ENCODE measurements at places on chromosomes 5 and 9.
A peak's percentile ranks its signal among the peaks of the same experiment; 100 is the strongest.

GRCh38 chr9:122228568-122229484 is at the start of gene LHX6:
Gene LHX6, minus strand, starts transcription at chr9:122228957. Its CDS starts 217 bp downstream, at chr9:122228740.
- DNase-seq: peak; percentile 49
- peaks cover 89% of the 10 kb centered on the region for H3K27me3 ChIP-seq
- no peak within 1 kb of the TSS for H3K27ac ChIP-seq
- H3K4me1 ChIP-seq: peaks cover 8% of the 10 kb centered on the region
- H3K36me3 ChIP-seq: no peaks in the 10 kb centered on the region

DNA sequence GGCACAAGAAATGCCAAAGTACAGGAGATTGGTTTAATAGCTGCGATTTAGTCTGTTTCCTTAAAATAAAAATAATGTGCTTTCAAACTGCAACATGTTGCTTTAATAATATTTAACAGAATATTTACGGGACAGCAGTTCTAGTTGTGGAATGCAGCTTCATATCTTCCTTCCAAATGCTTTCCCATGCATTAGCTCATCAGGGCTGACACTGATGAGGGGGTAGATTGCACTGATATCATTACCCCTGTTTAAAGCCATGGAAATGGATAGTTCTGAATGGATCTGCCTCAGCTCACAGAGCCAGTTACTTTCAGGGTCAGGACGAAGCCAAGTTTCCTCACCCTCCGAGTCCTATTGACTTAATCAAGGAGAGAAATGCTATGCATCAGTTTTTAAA is 93.2 kb upstream of the OSMR start:
- no peak for DNase-seq
- H3K4me1 ChIP-seq: peaks cover 17% of the 10 kb centered on the region
- no peaks in the 10 kb centered on the region for H3K27me3 ChIP-seq

GRCh38 chr5:132662925-132663770 is 5.2 kb downstream of the IL13 start:
- H3K4me1 ChIP-seq: no peaks in the 10 kb centered on the region
- H3K4me3 ChIP-seq: no peak overlapping the region
- H3K27ac ChIP-seq: no peak overlapping the region

- H3K4me1 ChIP-seq: peaks cover 31% of the 10 kb centered on the region
- H3K36me3 ChIP-seq: no peaks in the 10 kb centered on the region
- no peak overlapping the region for H3K27ac ChIP-seq
These were observed 149.5 kb upstream of the PHYKPL start for GRCh38 chr5:178381921-178382695.

- H3K27ac ChIP-seq: no peak overlapping the region
- H3K4me1 ChIP-seq: peaks cover 2% of the 10 kb centered on the region
These were observed 64.2 kb downstream of the KLF4 start for GRCh38 chr9:107425101-107426025.

GRCh38 chr5:34053133-34053532 is 10.1 kb upstream of the C1QTNF3 start:
- no peaks in the 10 kb centered on the region for H3K27me3 ChIP-seq
- no peak for DNase-seq
- H3K4me1 ChIP-seq: peaks cover 5% of the 10 kb centered on the region
- H3K36me3 ChIP-seq: peaks cover 3% of the 10 kb centered on the region
- no peak overlapping the region for H3K4me3 ChIP-seq
- H3K27ac ChIP-seq: no peak overlapping the region

- no peaks in the 10 kb centered on the region for H3K27me3 ChIP-seq
- no peaks in the 10 kb centered on the region for H3K36me3 ChIP-seq
- H3K4me1 ChIP-seq: peaks cover 37% of the 10 kb centered on the region
These were observed 88.3 kb upstream of the COL5A1 start for GRCh38 chr9:134553061-134553891.

DNA sequence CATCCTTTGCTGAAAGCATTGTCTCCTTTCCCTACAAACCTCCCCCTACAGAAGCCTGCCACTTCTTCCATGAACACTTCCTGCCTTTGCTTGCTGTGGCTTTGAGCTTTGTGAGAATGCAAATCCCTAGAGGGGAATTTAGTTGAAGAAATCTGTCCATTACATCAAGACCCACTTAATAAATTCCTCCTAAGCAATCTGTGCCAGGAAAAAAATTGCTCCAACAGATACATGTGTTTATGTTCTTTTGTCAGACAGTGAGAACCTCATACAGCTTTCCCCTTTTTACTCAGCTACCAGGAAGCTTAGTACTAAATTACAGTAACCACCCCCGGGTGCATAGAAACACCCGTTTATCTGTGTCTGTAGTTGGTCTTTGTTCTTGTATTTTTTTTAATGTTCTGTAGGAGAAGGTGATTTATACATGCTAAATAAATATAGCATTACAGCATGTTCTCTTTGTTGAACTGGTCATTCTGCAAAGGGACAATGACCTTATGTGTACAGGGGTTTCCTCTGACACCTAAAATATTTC is 43.9 kb downstream of the SH3TC2 start:
- no peaks in the 10 kb centered on the region for H3K27me3 ChIP-seq
- H3K27ac ChIP-seq: no peak overlapping the region
- H3K4me1 ChIP-seq: peaks cover 2% of the 10 kb centered on the region
- no peak overlapping the region for H3K4me3 ChIP-seq
- no peaks in the 10 kb centered on the region for H3K36me3 ChIP-seq

GRCh38 chr5:122332599-122333555 is 20.8 kb downstream of the SNCAIP start:
- no peak for DNase-seq
- no peak overlapping the region for H3K27ac ChIP-seq
- no peaks in the 10 kb centered on the region for H3K27me3 ChIP-seq
- no peak overlapping the region for H3K4me3 ChIP-seq
- H3K36me3 ChIP-seq: no peaks in the 10 kb centered on the region

GRCh38 chr5:132460846-132461568 is 29.6 kb downstream of the IRF1 start:
- peaks cover 4% of the 10 kb centered on the region for H3K36me3 ChIP-seq
- peaks cover 13% of the 10 kb centered on the region for H3K4me1 ChIP-seq
- H3K4me3 ChIP-seq: no peak overlapping the region
- DNase-seq: no peak
- H3K27me3 ChIP-seq: no peaks in the 10 kb centered on the region

GRCh38 chr5:103243665-103244064 is 14.9 kb upstream of the MACIR start:
- H3K27me3 ChIP-seq: peaks cover 2% of the 10 kb centered on the region
- no peaks in the 10 kb centered on the region for H3K4me1 ChIP-seq
- no peak for DNase-seq
- no peak overlapping the region for H3K27ac ChIP-seq

DNA sequence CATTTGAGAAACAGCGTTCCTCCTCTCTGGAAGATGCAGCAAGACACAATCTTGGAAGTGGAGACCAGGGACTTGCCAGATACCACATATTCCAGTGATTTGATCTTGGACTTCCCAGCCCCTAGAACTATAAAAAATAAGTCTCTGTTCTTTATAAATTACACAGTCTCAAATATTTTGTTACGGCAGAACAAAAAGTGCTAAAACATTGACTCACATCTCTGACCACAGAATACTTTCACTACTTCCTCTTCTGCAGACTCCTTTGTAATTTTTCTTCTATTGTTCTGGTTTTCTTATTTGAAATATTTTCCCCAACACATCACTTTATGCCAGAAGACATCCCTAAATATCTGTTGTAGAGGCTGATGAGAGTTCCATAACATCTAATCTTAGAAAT is 706.1 kb upstream of the CDH18 start:
- no peaks in the 10 kb centered on the region for H3K36me3 ChIP-seq
- no peak for DNase-seq
- H3K27ac ChIP-seq: no peak overlapping the region
- no peaks in the 10 kb centered on the region for H3K4me1 ChIP-seq
- H3K27me3 ChIP-seq: no peaks in the 10 kb centered on the region

- peaks cover 3% of the 10 kb centered on the region for H3K27me3 ChIP-seq
- H3K27ac ChIP-seq: no peak overlapping the region
- no peak overlapping the region for H3K4me3 ChIP-seq
- H3K4me1 ChIP-seq: peaks cover 14% of the 10 kb centered on the region
- DNase-seq: peak; percentile 36
These were observed 113.1 kb downstream of the PSD2 start for GRCh38 chr5:139908749-139909148.

DNA sequence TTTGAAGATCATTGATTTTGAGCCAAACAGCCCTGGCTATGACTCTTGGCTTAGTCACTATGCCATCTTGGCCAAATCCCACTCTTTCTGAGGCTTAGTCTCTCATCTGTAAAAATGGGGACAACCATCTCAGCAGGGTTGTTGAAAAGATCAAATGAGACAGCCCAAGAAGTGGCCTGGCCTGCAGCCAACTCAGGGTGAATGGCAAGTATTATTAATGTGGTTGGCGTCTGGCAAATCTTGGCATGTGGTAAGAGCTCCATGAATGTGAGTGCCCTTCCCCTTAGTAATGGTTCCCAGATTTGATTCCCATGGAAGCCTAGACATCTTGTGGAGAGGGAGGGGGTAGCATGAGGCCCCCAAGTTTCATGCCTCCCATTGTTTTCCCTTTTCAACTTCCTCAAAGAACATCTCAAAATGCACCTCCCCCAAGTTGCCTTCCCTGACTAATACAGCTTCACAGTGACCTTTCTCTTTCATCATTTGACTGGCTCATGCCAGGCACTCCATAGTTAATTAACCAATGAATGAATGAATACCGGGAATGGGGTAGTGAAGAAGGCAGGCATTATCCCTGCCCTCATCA is 11.8 kb upstream of the TGFBI start:
- DNase-seq: peak; percentile 32
- H3K4me3 ChIP-seq: no peak overlapping the region
- no peaks in the 10 kb centered on the region for H3K36me3 ChIP-seq
- H3K27ac ChIP-seq: no peak overlapping the region
- H3K27me3 ChIP-seq: no peaks in the 10 kb centered on the region
- peaks cover 12% of the 10 kb centered on the region for H3K4me1 ChIP-seq

DNA sequence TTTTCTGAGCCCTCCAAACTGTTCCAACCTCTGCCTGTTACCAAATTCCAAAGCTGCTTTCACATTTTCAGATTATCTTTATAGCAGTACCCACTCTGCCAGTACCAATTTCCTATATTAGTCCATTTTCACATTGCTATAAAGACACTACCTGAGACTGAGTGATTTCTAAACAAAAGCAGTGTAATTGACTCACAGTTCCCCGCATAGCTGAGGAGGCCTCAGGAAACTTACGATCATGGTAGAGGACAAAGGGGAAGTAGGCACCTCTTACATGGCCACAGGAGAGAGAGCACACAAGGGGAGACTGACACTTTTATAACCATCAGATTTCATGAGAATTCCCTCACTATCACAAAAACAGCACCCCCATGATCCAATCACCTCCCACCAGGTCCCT is 105.0 kb downstream of the DTWD2 start:
- DNase-seq: no peak
- H3K36me3 ChIP-seq: no peaks in the 10 kb centered on the region
- H3K4me3 ChIP-seq: no peak overlapping the region
- no peak overlapping the region for H3K27ac ChIP-seq

DNA sequence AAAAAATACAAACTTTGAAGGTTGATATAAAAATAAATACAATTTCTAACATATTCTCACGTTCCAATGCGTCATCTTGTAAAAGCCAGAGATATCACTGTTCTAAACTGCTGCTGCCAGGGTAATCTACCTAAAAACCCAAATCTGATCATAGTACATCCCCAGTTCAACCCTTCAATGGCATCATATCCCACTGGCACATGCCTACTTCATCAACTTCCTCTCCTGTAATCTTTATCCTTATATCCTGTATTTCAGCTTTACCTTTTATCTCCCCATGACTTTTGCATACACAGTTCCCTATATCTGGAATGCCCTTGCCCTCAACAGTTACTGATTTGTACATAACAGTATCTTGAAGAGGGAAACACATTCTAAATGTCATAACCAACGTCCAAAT is 7.5 kb downstream of the DENND1A start:
- H3K4me3 ChIP-seq: no peak overlapping the region
- H3K27me3 ChIP-seq: peaks cover 53% of the 10 kb centered on the region
- DNase-seq: no peak
- no peaks in the 10 kb centered on the region for H3K36me3 ChIP-seq
- H3K4me1 ChIP-seq: peaks cover 12% of the 10 kb centered on the region
- H3K27ac ChIP-seq: no peak overlapping the region

DNA sequence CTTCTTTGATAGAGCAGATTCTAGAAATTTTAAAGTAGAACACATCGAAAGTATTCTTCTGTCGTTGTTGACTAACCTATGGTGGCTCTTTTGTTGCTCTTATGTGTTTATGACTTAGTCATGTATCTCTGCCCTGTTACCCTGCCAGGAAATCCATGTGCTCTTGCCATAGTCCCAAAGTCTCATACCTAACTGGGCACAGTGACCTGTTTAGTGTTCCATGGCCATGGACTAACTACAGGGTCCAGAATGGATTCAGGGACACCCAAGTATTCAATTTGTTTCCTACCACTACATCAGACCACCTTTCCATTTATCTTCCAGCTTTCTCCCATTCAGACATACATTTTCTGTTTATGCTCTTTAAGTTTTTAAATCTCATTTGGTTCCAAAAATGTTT is 18.0 kb downstream of the SLC44A1 start:
- no peak for DNase-seq
- no peaks in the 10 kb centered on the region for H3K36me3 ChIP-seq
- H3K27me3 ChIP-seq: no peaks in the 10 kb centered on the region
- no peak overlapping the region for H3K27ac ChIP-seq
- peaks cover 15% of the 10 kb centered on the region for H3K4me1 ChIP-seq
- no peak overlapping the region for H3K4me3 ChIP-seq

DNA sequence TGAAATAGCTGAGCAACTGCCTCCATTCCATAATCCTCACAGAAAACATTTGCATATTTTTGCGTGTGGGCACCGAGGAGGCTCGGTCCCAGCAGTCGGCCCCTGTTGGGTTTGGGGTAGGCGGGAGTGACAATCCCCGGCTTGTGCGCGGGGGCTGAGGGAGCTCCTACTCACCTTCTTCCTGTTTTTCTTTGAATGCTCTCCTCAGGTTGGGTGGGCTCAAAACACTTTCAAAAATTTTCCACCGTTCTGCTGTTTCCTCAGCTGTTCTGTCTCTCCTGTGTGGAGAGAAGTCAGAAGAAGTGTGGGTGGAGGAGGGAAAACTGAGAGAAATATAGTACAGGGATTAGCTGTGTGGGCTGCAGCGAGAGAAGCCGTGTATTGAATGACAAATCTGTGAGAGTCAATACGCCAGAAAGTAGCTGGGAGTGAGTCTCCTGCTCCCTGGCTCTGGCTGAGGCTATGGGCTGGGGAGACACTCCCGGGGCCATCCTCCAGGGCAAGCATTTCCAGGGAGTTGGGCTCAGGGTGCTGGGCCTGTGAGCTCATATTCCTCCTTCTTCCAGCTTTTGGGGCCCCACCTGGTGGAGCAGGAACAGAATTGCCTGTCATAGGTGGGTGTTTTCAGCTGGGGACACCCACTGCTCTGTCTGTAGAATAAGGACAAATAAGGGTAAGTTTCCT is 84.7 kb downstream of the CMYA5 start:
- no peak for DNase-seq
- H3K4me1 ChIP-seq: no peaks in the 10 kb centered on the region
- no peak overlapping the region for H3K27ac ChIP-seq
- no peaks in the 10 kb centered on the region for H3K27me3 ChIP-seq
- H3K4me3 ChIP-seq: no peak overlapping the region

DNA sequence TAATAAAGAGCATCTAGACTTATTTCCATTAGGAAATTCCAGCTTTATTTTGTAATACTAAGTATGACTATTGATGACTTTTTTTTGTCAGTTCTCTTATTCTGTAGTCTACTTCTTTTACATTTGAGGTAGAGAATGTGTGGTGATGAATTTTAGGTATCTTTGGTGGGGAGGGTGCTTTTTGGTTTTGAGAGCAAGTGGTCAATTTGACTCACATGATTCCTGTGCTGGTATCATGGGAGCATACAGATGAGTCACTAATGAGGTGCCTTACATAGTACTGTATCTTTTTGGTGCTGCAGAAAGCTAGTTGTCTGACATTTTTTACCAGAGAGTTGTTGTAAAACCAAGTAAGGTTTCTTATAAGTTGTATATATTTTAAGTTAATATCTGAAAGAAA is 35.3 kb downstream of the ERBIN start:
- no peak overlapping the region for H3K27ac ChIP-seq
- peaks cover 8% of the 10 kb centered on the region for H3K4me1 ChIP-seq
- no peak for DNase-seq
- no peaks in the 10 kb centered on the region for H3K27me3 ChIP-seq
- H3K4me3 ChIP-seq: no peak overlapping the region

Measured in lung (tissue), 17 donors.